ENCODE measurements at places on chromosomes 4 and X.
A peak's percentile ranks its signal among the peaks of the same experiment; 100 is the strongest.

DNA sequence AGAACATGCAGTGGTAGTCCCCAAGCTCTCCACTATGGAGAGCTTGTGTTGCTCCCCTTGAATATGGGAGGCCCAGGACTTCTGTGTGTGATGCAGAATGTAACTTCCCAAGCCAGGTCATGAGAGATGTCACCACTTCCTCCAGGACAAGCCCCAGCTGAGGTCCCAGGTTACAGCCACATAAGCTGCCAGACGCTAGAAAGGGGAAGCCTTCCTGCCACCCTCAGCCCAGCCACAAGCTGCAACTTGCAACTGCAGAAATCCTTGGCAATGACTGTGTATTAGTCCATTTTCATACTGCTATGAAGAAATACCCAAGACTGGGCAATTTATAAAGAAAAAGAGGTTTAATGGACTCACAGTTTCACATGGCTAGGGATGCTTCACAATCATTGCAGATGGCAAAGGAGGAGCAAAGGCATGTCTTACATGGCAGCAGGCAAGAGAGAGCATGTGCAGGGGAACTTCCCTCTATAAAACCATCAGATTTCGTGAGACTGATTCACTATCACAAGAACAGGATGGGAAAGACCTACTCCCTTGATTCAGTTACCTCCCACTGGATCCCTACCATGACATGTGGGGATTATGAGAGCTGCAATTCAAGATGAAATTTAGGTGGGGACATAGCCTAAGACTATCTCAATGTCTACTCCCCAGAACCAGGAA, 91.5 kb upstream of the DHX15 start:
- DNase-seq: no peak

DNA sequence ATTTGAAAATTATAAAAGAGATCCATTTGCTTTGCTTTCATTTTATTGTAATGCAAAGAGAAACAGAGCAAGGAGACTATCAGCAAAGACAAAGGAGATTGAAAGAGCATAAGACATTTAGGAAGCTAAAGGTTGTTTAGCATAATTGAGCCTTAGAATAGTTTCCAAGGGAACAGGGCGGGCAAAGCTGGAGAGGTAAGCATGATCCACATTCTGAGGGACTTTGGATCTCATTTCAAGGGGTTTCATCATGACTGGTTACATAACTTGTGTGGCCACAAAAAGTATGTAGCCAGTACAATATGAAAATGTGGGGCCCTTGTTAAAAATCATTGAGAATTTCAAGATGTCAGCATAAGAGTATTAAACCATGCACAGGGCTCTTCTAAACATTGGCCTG, 406.5 kb downstream of the RPA4 start:
- DNase-seq: no peak

DNA sequence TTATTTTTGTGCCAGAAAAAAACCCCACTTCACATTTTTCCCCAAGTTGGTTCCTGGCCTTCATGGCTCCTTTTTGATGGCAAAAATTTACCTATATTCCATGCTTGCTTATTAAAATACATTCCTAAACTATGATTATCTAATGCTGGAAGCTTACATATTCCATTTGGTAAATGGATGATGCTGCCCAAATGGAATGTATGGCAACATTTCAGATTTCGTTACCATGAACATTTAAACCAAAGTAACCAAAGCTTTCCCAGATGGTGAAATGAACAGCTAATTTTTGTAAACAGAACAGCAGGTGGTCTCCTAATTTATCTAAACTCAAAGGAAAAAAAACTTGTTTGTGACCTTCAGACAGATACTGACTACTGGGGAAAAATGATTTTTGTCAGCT, 110.8 kb upstream of the TEX13A start:
- no peak for DNase-seq

DNA sequence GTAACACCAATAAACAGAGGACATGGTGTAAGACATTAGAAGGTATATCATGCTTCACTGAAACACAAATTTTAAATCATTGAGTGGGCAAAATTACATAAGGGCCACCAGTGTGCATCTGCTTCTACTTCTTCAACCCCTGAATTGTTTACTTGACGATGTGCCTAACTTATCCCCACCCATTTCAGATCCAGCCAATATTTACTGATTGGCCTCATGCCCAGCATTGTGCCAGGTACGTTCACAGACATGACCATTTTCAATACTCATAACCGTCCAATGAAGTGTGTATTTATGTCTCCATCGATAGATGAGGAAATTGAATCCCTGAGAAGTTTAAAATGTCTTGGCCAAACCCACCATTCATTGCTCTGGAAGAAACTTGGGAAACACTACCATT, 208.3 kb upstream of the MID1 start:
- DNase-seq: no peak

GRCh38 chr4:132065940-132066495, 1083.1 kb upstream of the PCDH10 start:
- no peak for DNase-seq

DNA sequence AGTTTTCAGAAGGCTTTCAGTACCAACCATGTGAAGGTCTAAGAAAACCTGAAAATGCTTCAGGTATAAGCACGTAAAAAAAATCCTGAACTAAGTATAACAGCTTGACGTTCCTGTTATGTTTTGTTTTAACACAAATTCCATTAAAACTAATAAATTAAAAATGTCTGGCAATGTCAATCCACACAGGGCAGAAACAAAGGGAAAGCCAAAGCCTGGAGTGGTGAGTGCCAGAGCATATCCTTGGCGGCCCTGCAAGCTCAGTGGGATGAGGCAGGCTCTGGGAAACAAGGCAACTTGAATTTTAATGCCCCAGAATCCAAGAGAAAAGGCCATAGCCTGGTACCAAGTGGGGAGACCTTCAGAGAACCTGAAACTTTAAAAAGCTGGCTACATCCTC, 78.2 kb downstream of the EPHA5 start:
- DNase-seq: no peak

DNA sequence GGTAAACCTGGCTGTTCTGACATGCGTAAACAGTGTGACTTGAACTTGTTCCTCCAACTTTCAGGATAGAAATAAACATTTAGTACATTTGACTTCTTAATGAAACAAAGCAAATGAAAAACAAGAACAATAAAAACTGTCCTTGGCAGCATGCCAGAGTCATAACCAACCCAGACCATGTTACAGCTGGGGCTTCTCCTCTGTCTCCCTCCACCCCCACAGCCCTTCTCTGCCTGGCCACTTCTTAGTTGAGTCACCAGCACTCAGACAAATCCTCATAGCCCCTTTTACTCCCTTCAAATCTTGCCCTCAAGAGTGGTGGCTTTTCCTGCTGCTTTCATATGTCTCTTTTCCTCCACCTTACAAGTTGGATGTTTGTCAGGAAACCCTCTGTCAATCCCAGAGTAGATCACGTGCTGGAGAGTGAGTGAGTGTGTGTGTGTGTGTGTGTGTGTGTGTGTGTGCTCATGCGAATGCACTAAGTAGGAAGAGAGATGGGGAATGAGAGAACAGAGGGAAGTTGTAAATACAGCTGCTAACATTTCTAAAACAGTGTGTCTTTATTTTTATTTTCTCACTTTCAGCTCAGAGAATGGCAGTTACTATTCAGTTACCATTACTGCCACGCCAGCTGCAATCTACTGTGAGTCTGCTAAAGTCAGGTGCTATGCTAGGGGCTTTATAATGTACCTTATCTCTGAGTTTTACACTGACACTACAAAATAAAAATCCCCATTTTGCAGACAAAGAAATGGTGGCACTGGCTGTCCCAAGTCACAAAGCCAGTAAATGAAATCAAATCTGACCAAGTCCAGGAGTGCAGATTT, 15.0 kb downstream of the SCARB2 start:
- no peak for DNase-seq

DNA sequence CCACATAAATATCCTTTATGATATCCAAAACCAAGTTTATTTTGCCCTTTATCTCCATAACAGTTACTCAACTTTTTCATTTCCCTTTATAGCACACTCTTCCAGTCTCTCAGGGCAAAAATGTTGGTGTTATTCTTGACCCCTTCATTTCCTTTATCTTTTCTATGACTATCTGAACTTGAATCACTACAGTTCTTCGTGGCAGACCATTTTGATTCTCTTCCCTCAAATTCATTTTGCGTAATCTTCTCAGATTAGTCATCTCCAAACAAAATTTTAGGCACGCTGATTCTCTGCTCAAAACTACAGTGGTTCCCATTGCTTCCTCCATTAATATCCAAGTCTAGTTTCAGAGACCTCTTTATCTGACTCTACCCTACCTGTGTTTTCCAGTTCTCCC, 26.1 kb downstream of the RUFY3 start:
- DNase-seq: no peak

- peak; percentile 2 for DNase-seq
These were observed 103.5 kb downstream of the LDB2 start for GRCh38 chr4:16794816-16795445.

- no peak for DNase-seq
These were observed 161.3 kb upstream of the USP38 start for GRCh38 chr4:143023239-143023918.

GRCh38 chr4:3769642-3770184, 3.5 kb downstream of the ADRA2C start:
- no peak for DNase-seq

DNA sequence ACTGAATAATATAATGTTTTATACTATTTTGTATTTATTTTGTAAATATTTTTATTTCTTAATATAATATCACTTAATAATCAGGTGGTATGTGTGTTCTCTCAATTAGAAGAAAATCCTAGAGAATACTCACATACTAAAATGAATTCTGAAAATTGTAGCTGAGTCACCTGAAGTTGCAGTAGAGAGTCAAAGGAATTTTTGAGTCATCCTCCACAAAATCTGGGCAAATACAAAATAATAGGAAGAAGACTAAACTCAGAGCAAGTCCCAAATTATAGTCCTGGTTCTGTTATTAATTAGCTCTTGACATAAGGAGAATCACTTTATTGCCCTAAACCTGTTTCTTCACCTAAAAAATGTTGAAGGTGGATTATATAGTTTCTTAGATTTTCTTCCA, 57.8 kb downstream of the SPATA4 start:
- DNase-seq: no peak

DNA sequence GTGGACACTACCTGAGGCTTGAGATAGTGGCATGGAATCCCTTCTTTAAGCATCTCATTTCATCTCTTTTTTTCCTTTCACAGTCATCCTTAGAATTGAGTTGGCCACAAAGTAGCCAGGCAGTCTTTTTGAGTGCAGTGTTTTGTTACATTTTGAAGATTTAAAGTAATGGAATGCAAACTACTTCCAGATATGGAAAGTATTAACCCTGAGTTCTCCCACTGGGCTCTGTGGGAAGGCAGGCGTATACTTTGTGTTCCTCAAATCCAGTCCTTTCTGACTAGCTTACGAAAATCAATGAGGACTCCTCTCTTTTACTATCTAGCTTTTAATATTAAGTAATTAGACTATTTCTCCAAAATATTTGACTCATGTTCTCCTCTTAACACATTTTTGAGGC, 29.9 kb downstream of the PCDH10 start:
- no peak for DNase-seq

DNA sequence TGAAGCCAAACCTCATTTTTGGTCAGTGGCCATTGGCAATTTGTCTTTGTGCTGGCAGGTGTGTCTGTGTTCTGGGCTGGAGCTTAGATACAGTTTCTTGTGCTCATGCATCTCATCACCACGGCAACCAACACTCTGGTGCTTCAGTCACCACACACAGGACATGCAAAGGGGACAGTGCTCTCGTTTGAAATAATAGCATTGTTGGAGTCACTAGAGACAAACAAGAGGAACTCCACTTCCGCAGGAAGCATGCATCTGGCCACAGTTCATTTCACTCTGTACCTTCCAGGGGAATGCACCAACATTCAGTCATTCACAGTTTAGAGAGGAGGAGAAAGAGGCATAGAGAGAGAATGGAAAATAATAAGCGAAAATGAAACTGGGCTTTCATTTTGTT, 267.4 kb downstream of the ANK2 start:
- no peak for DNase-seq

GRCh38 chrX:79444694-79445210, 77.6 kb upstream of the ITM2A start:
- no peak for DNase-seq

- DNase-seq: no peak
These were observed 567.7 kb downstream of the MAGEB5 start for GRCh38 chrX:26783512-26784225.

DNA sequence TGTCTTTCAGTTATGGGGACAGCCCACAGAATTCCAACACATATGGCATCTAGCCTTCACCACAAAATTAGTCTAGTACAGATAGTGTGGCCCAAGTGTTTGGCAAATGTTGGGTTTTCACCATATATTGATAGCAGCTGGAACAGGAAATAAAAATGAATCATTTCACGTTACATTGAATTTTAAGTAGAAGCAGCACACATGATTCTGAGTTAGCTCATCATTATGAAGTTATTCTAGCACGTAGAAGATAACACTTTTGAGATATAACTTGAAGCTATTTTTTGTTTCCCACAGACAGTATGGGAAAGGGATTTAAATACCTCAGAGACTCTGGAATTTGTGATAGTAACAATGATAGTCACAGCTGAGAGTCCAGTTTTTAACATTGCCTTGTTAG, 118.7 kb downstream of the FAT4 start:
- no peak for DNase-seq

GRCh38 chrX:153602601-153603000, 3.7 kb upstream of the CCNQ start:
- DNase-seq: no peak

DNA sequence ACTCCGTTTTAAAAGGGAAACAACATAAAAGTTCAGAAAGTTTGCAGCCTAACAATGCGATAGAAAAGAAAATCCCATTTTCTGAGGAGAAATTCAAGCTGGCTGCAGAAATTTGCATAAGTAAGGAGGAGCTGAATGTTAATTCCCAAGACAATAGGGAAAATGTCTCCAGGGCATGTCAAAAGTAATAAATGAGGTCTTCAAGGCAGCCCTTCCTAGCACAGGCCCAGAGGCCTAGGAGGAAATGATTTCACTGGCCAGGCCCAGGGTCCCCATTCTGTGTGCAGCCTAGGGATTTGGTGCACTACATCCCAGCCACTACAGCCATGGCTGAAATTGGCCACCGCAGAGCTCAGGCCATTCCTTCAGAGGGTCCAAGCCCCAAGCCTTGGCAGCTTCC, 59.3 kb downstream of the TKTL2 start:
- DNase-seq: no peak

GRCh38 chr4:15691346-15692135, 9.9 kb downstream of the FAM200B start:
- DNase-seq: no peak

DNA sequence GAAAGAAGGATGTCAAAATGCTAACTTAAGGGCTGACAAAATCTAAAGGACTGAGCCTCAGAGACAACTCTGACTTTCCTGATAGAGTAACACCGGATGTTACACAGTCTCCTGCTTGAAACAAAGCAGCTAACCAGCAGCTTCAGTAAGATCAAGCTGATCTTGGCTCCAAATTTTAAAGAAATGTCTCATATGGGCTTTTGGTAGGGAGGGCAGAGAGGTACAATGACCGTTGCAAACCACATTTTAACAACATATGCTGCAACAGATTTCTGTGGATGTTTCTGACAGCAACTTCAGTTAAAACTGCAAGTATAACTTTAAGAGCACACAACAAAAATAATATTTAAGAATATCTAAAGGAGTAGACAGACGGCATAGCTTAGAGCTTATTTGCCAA, 9.1 kb downstream of the RPGR start:
- DNase-seq: no peak
